LHCN-M2 (cell line): ENCODE measurements at places on chromosomes 1 and 21. TPM values are rescaled to one million over a fixed set of nuclear protein-coding genes. Genes with fewer than 3 reads are reported as not detected.
A peak's percentile ranks its signal among the peaks of the same experiment; 100 is the strongest.

The AKIRIN1 gene
- 52.4 and 52.6 TPM in 2 replicates for total RNA-seq

The LEMD1 gene
- total RNA-seq = not detected in 2 replicates

The NPL gene
- total RNA-seq = 3.2 and 4.2 TPM in 2 replicates

The OLIG1 gene
- not detected in 2 replicates for total RNA-seq

The TRIM45 gene
- 1.9 and 2.6 TPM in 2 replicates for total RNA-seq

The SPRR5 gene
- total RNA-seq = not detected in 2 replicates

The PRRX1 gene
- total RNA-seq = 3.5 and 3.7 TPM in 2 replicates

The HMCN1 gene
- under 0.01 and 0.06 TPM in 2 replicates for total RNA-seq

The ANKRD34A gene
- 2.9 and 3.1 TPM in 2 replicates for total RNA-seq

The CYP4X1 gene
- total RNA-seq = not detected in 2 replicates

The FCAMR gene
- not detected in 2 replicates for total RNA-seq

The MX2 gene
- 0.26 and 0.69 TPM in 2 replicates for total RNA-seq

The REN gene
- not detected in 2 replicates for total RNA-seq

The PAX7 gene
- not detected in 2 replicates for total RNA-seq

The FABP3 gene
- 5.1 and 10.2 TPM in 2 replicates for total RNA-seq

The LCE2A gene
- total RNA-seq = not detected in 2 replicates

DNA sequence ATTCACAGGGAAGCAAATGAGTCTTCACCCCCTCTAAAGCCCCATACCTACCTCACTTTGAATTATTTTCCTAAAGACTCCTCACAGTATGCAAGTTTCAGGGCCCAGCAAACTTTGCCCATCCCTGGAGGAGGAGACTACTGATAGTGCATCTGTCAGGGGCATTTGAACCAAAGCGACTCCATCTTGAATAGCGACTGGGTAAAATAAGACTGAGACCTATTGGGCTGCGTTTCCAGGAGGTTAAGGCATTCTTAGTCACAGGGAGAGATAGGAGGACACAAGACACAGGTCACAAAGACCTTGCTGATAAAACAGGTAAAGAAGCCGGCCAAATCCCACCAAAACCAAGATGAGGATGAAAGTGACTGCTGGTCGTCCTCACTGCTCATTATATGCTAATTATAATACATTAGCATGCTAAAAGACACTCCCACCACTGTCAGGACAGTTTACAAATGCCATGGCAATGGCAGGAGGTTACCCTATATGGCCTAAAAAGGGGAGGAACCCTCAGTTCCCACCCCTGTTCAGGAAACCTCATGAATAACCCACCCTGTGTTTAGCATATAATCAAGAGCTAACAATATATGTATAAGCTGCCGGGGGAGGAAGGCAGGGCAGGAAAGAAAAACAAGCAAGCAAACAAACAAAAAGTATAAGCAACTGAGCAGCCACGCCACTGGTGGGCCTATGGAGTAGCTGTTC is 3.3 kb upstream of the PKNOX1 start:
- DNase-seq = no peak

DNA sequence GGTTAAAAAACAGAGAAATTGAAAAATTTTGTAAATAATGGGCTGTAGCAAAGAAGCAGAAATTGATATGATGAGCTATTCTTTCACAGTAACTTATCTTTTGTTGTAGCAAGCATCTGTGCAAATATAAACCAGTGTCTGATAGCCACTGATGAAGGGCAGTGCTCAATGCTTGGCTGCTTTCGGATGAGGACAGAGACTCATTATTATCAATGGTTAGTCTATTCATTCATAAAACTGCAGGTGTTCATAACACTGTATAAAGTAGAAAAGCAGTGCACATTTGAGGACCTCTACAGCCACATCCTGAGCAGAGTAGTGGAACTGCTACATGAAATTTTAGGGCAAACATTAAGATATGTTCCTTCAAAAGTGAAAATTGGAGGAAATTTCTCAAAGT is 107.2 kb downstream of the FAF1 start:
- no peak for DNase-seq

DNA sequence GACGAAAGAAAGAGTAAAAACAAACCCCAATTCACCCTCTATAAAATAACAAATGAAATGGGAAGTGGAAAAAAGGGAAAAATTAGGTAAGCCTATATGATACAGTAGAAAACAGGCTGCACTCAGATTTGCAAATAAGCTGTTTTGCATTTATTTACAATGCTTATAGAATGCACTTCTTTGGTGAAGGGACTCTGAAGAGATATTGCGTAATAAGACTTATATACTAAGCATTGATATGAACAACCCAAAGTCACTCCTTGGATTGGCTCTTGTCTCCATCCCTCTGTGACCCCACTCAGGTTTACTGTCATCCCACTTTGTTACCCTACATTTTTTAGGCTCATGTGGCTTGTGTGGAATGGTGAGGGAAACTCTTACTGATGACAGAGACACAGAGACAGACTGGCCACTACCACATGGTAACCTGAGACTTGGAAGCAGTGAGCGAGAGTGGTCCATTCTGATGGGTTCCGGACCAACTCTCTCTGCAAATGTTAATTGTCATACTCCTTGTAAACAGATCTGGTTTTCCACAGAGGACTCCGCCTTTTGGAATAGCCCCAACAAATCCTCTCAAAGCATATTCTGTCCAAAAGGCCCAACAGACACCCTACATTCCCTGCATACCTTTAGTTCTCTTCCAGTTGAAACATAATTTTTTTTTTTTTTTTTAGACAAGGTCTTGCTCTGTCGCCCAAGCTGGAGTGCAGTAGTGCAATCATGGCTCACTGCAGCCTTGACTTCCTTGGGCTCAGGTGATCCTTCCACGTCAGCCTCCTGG is 11.0 kb downstream of the GSTM5 start:
- DNase-seq = no peak

- DNase-seq = no peak
These were observed 17.7 kb downstream of the RGS8 start for GRCh38 chr1:182666706-182667105.

GRCh38 chr1:181106479-181106878 is 18.0 kb downstream of the IER5 start:
- DNase-seq = no peak

GRCh38 chr1:175580841-175581240 is 162.6 kb downstream of the TNR start:
- DNase-seq = no peak

GRCh38 chr1:233614173-233614742 is 352 bp downstream of the KCNK1 start:
- DNase-seq = no peak

DNA sequence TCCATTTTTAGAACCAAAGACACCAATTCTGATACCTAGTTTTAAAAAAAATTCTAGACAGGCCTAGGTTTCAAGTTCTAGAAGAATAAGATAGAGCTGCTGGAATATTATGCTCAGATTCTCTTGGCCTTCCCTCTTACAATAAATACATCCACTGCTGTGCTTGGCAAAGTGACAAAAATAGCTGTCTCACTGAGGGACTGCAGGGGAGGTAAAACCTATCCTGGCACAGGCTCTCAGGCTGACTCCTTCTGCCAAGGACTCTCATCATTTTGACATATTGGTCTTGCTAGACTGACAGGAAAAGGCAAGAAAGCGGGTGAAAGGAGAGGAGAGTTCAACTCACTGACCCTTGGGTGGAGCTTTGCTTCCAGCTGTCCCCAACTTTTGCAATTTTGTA is 197.0 kb upstream of the LHX8 start:
- DNase-seq = no peak

DNA sequence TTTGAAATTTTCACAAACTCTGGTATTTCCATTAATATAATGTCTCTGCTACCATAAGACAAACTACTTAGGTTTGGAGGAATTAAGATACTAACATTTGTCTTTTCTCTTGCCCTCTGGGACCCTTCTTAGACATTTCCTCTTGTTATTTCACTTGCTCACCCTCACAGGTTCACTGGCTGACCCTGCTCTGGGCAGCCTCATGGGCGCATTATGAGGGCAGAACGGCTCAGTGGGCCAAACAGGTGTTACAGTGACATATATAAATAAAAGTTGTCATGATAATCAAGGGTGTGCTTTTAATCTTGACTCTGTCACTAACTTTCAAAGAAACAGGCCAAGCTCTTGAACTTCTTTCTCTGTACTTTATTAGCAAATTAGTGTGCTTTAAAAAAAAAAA is 46.5 kb downstream of the ZNHIT6 start:
- DNase-seq = peak; percentile 25

DNA sequence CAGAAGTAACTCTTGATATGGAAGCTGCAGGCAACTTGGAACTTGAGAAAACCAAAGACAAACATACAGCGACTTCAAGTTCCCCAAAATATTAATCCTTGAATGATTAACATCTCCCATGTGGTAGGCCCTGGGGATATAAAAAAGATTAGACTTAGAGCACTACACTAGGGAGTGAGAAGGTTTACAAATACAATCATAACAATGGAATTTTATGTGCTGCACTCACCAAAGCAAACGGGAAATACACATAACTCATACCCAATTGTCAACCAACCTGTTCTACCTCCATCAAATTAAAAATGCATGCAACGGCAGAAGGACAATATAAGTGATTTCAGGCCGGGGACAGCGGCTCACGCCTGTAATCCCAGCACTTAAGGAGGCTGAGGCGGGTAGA is 3.7 kb downstream of the SMYD3 start:
- DNase-seq = peak; percentile 46

DNA sequence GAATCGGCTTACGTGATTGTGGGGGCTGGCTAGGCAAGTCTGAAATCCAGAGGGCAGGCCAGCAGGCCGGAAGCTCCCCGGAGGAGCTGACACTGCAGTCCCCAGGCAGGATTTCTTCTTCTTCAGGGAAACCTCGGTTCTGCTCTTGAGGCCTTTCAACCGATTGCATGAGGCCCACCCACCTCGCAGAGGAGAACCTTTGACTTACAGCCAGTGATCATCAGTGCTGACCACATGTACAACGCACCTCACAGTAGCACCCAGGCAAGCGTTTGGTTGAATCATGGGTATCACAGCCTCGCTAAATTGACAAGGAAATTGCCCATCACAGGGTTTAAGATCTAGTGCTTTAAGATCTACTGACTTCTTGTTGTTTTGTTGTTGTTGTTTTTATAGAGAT is 23.6 kb upstream of the GPR157 start:
- no peak for DNase-seq

- DNase-seq = no peak
These were observed 35.6 kb downstream of the CAMTA1 start for GRCh38 chr1:6820899-6821298.

DNA sequence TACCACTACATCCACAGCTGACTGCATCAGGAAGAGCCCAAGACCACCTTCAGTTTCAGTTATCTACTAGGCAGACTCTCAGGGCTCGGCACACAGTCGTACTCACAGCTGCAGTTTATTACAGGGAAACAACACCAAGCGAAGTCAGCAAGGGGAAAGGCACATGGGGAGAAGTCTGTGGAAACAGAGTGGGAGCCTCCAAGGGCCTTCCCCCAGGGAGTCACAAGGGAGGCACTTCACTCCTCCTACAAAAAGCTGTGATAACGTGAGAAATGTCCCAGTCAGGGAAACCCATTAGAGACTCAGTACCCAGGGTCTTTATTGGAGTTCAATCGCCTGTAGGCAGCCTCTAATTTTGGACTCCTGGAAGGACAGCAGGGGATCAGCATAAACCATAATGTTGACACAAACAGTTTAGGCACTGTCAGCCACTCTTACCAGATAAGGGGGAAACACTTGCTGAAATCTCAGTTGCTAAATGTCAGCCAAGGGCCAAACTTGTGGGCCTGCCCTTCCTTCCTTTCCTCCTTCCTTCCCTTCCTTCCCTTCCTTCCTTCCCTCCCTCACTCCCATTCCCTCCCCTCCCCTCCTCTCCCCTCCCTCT is 444.0 kb downstream of the SMYD3 start:
- no peak for DNase-seq

GRCh38 chr1:156945881-156946661 is 25.6 kb downstream of the LRRC71 start:
- DNase-seq = no peak

DNA sequence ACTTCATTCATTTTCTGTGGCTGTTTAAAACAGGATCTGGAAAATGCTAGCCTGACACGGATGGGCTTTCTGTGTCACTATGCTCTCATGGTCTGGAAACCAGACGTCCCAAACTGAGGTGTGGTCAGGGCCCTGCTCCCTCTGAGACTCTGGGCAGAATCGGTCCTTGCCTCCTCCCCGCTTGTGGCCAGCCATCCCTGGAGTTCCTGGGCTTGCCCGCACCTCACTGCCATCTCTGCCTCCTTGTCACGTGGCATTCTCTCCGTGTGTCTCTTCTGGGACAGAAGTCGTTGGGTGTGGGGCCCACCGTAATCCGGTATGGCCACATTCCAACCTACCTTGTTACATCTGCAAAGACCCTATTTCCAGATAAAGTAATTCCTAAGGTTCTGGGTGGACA is 10.1 kb upstream of the ACTRT2 start:
- no peak for DNase-seq

DNA sequence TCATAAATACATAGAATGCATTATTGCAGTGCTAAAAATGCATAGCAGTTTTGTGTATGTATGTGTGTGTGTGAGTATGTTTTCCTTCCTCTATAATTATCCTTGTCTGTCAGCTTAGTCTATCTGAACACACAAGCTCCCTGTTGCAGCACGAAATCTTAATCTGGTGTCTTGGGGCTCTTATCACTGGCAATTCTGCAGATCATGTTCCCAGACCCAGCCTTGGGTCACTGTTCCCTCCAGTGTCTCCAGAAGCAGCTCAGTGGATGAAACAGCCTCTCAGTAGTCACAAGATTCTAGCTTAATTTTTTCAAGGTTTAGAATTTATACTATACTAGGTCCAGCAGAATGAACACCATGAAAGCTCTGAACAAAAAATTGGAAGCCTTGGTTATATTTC is 777.9 kb downstream of the MRPL39 start:
- no peak for DNase-seq

GRCh38 chr1:150813028-150813707 is 5.1 kb upstream of the CTSK start:
- DNase-seq = peak; percentile 49

DNA sequence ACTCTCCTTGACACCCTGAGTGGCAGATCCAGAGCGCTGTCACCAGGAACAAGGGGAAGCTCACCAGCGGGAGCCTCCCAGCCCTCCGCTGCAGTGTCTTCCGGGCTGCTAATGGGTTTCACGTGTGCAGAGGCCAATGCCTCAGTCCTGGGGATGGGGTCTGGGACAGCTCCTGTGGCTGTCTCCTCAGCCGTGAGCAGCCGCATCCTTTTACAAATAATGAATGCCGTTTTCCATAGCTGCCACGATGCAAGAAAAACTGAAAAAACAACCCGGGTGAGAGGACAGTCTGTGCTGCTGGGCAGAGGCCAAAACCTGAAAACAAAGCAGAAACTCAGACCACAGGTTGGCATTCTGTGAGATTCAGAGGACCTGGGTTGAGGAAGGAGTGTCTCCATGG is 212.2 kb upstream of the RAB4A start:
- no peak for DNase-seq

GRCh38 chr1:2411801-2412394 is 466 bp downstream of the PEX10 start:
- DNase-seq = no peak

- DNase-seq = peak; percentile 38
These were observed 5.7 kb downstream of the WNT4 start for GRCh38 chr1:22137004-22137720.

DNA sequence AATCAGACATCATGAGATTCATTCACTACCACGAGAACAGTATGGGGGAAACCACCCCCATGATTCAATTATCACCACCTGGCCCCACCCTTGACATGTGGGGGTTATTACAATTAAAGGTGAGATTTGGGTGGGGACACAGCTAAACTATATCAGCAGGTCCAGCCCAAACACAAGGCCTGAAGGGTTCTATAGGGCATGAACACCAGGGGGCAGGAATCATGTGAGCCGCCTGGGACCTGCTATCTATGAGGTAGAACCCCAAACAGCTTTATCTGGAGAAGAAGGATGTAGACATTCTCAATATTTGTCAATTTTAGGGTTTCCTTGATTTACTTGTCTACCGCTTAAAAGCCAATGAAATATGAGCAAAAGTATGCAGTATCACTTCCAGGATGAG is 294.9 kb upstream of the DEPDC1 start:
- DNase-seq = no peak

GRCh38 chr1:220817907-220818306 is 31.2 kb downstream of the MTARC1 start:
- DNase-seq = peak; percentile 36
